Pulmonary artery endothelial cell (primary cell): ENCODE measurements at places on chromosomes 7 and 10. TPM values are rescaled to one million over a fixed set of nuclear protein-coding genes. Genes with fewer than 3 reads are reported as not detected.

DNA sequence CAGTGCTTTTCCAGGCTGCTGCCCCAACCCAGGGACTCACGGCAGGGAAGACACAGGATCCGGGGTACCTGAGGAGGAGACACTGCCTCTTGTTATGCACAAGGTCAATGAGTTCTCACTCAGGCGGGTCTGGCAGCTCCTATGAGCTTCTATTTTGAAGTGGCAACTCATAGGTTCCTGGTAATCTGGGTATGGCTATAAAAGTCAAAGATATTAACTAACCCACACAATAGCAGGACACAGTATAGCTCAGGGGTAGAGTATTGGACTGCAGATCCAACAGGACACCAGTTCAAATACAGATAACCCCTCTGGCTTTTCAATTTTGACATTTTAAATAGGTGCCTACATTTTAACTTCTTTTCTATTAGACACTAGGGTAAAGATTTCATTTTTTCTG, 130.3 kb upstream of the ZNF746 start:
- no peak for DNase-seq

- DNase-seq: no peak
These were observed 275.8 kb downstream of the CACNA2D1 start for GRCh38 chr7:82167558-82168314.

AKR1C4 gene
- not detected in 2 replicates for total RNA-seq

SFTPD gene
- total RNA-seq: not detected in 2 replicates

CDC123 gene
- total RNA-seq: 208 and 235 TPM in 2 replicates

DNA sequence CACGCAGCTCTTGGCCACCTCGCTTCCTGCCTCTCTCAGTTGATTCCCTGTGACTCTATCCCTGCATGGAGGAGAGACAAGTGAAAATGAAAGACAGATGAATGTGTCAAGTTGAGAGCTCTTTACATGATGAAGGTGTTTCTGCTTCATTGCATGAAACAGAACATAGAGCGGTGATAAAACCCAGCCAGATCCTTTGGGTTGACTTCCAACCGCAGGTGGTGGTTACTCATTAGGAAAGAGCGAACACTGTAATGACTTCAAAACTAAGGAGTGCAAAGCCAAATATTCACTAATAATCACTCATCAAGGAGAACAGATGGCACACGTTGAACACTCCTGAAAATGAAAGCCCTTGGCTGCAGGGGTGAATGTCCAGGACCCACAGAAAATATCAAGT, 31.8 kb upstream of the WDR11 start:
- no peak for DNase-seq

LRRTM3 gene
- total RNA-seq: not detected in 2 replicates

DNA sequence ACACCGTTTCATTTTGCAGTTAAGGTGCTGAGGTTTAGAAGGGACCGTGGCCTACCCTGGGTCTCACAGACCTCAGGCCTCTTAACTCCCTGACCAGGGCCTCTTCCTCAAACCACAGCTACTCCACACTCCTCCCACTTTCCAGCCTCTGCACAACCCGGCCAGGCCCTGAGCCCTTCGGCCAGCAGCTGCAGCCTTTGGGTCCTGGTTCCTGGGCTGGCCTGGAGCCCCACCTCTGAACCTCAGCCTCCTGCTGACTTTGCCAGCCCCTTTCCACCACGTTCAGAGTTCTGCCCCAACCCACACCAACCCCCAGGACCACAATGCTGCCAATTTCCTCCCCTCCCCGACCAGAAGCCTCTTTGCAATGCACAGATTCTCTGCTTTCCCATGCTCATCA, 84.1 kb downstream of the VOPP1 start:
- DNase-seq: no peak

PAX4 gene
- total RNA-seq: not detected in 2 replicates

GRCh38 chr7:147911201-147911601, 679.4 kb upstream of the C7orf33 start:
- no peak for DNase-seq
